ENCODE measurements at places on chromosomes 12 and 14.

DNA sequence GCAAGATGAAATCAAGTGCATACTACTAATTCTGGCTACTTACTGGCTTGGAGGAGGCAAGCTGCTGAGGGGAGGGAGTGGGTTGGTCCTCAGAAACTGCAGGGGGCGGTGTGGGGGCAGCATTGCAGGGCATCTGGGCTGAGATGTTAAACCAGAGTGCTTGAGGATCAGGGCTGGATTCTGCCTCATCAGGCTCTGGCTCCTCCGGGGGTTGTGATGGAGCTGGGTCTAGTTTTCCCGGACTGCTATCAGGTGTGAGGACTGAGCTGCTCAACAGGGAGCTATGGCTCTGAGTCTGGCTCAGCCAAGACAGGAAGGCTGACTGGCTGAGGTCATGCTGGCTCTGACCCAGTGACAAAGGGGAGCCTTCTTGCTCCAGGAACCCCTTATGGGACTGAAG, 28.6 kb downstream of the BAZ2A start:
- DNase-seq, result no peak

DNA sequence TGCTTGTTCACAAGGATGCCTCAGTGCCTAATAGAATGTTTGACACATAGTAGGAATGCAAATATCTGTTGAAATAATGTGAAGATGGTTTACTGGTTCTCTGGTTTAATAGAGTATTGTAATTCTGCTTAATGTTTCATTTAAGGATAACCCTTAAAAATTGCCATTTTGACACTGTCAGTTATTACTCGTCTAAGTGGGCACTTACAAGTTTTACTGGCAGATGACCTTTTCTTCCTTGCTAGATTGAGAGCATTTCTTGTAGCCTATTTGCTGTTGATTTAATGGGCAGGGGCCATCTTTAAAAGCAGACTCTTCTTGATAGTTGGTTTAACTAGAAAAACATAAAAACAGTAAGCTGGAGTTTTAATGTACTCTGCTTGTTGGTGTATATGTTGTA, 1.9 kb downstream of the TMEM263 start:
- no peak for DNase-seq

DNA sequence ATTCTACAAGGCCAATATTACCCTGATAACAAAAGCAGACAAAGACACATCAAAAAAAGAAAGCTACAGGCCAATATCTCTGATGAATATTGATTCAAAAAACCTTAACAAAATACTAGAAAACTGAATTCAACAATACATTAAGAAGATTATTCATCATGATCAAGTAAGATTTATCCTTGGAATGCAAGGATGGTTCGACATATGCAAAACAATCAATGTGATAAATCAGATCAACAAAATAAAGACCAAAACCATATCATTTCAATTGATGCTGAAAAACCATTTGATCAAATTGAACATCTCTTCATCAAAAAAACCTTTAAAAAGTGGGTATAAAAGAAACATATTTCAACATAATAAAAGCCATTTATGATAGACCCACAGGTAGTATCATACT, 117.3 kb downstream of the CPNE8 start:
- no peak for DNase-seq

DNA sequence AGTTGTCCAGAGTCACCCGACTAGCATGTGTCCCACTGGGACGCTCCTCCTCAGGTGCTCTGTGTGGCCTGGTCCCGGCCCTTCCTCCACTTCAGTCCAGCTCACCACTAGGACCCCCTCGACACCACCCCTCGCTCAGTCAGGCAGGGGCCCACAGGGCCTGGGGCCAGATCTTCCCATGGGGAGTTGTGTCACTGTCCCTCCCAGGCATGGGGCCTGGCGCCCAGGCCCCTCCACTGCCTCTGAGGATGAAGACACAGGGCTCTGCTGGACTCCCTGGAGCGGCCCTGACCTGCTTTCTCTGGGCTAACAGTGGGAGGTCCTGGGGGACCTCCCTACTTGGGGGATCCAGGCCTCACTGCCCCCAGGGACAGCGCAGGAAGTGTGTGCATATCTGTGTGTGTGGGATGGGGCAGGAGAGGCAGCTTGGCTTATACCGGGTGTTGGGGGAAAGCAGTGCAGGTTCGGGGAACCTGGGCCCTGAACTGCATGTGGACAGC, 43.8 kb downstream of the KRT80 start:
- no peak for DNase-seq

DNA sequence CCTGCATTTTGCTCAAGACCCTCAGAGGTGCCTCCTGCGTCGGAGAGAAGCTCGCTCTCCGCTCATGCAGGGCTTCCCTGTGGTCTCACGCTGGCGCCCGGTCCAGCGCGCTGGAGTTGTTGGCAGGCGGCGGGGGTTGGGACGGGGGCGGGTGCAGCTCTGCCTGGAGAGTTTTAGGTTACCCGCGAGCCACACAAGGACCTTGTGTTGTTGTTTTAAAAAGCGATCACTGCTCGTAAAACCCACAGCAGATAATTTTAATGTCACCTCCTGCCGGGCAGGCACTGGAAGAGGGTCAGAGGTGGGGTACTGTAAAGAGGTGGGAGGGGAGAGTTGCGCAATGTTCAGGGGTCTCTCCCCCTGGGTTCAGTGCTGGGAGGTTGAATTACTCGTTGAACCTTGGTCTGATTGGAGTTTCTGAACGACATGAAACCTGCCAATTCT, 850 bp downstream of the SMOC1 start:
- no peak for DNase-seq

DNA sequence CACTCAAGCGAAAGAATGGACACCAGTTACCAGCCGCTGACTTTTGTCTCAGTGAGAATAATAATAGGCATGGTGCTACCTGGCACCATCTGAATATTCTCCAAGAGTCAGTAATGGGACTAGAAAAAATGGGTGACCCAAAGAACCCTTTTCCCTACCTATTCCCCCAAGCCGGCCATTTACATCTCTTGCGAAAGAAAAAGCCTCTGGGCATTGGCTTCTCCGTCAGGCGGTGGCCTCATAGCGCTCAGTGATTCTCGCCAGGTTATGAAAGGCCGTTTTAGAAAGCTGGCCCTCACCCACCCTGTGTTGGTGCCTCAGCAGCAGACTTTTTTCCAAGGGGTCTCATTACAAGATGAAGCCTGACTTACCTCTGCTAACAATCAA, 523 bp upstream of the SLC6A15 start:
- peak; percentile 33 for DNase-seq

- DNase-seq, result peak; percentile 9
These were observed 205.7 kb downstream of the DIO2 start for GRCh38 chr14:80005561-80005960.

DNA sequence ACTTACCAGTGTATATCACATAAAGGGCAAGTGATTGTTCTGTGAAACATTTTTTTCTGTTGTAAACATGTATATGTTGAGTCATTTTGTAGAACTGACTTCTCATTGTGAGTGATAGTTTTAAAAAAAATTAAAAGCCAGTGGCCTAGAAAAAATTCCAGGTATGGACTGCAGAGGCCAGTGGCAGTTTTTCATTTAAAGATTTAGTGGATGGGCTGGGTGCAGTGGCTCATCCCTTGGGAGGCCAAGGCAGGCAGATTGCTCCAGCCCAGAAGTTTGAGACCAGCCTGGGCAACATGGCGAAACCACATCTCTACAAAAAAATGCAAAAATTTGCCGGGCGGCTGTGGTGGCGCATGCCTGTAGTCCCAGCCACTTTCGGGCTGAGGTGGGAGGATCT, 84.7 kb upstream of the MDM1 start:
- DNase-seq, result no peak

DNA sequence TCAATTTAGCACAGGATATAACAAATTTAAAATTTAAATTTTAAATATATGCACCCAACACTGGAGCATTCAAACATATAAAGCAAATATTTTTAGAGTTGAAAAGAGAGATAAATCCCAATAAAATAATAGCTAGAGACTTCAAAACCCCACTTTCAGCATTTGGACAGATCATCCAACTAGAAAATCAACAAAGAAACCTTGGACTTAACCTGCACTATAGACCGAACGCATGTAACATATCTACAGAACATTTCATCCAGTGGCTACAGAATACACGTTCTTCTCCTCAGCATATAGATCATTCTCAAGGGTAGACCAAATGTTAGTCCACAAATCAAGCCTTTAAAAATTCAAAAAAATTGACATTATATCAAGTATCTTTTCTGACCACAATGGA, 64.0 kb downstream of the SPTSSA start:
- DNase-seq, result no peak

- DNase-seq, result no peak
These were observed 90.1 kb downstream of the NCOR2 start for GRCh38 chr12:124477107-124477915.

GRCh38 chr12:27545665-27546064, 21.7 kb downstream of the PPFIBP1 start:
- no peak for DNase-seq

DNA sequence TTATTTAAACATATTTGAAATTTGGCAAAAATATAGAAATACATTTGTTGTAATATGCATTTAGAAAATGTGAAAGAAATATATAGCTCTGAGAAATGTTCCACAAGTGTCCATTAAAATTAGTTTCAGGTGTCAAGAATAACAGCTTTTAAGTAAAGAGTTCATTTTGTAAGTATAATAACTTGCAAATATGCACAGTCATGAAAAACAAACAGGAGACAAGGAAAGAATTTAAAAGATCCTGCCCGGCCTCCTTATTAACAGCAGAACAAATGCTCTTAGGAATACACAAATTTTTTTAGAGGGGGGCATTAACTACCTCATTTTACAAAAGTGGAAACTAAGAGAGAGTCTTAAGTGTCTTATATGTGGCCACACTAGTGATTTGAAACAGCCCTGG, 77.7 kb upstream of the DBX2 start:
- no peak for DNase-seq

DNA sequence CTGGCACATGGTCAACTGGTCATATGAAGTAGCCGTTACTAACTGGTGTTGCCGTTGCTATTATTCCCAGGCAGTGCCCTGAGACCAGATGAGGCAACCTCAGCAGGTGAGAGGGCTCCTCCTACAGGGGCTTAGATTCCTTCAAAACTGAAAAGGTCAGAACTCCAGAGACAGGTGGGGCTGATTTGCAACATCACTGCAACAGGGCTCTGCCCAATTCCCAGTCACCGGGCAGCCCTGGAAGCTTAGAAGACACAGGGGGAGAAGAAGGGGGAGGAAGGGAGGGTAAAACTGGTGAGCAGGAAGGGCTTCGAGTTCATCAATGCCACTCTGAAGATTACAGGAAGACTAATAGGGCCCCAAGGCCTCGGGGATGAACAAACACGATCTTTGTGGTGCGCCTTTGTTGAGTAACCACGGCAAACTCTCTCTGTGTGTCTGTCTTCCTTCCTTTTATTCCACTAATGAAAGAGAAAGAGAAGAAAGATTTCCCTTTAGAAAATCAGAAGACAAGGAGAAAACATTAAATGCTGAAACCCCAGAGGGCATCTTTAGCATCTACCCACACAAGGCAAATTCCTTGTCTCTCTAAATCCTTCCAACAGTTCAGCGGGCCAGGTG, 749.1 kb upstream of the TBX3 start:
- DNase-seq, result no peak

DNA sequence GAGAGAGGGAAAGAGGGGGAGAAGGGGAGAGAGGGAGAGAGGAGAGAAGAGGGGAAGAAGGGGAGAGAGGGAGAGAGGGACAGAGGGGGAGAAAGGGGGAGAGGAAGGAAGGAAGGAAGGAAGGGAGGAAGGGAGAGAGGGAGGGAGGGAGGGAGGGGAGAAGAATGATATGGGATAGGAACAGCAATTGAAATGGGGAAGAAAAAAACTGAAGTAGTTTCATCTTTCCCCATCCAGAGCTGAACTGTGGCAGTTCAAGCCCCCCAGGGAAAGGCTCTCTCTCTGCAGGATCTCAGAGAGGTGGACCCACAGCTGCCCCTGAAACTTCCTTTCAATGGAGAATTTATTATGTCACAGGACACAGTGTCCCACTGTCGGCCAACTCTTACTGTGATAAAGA, 136.9 kb downstream of the DPF3 start:
- no peak for DNase-seq

GRCh38 chr12:40499856-40500255, 192.4 kb upstream of the CNTN1 start:
- no peak for DNase-seq

GRCh38 chr14:73264885-73265720, 27.8 kb downstream of the PAPLN start:
- no peak for DNase-seq

DNA sequence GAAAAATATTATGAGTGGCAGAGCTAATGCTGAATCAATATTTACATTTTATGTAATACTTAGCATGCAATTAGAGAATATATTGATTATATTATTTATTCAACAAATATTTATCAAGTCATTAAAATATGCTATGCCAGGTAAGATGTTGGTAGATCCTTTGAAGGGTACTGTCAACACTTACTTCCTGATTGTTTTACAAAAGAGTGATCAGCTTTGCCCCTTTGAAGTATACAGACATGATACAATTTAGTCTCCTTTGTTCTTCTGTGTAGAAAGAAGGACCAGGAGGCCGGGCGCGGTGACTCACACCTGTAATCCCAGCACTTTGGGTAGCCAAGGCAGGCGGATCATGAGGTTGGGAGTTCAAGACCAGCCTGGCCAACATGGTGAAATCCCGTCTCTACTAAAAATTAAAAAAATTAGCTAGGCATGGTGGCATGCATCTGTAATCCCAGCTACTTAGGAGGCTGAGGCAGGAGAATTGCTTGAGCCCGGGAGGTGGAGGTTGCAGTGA, 73.9 kb upstream of the IFNG-AS1 start:
- DNase-seq, result no peak

- DNase-seq, result peak; percentile 39
These were observed at the start of gene PITPNM2 for GRCh38 chr12:123150744-123151456. PITPNM2 (minus strand) TSS chr12:123151090; CDS start chr12:123034590, 116,500 bp downstream.

DNA sequence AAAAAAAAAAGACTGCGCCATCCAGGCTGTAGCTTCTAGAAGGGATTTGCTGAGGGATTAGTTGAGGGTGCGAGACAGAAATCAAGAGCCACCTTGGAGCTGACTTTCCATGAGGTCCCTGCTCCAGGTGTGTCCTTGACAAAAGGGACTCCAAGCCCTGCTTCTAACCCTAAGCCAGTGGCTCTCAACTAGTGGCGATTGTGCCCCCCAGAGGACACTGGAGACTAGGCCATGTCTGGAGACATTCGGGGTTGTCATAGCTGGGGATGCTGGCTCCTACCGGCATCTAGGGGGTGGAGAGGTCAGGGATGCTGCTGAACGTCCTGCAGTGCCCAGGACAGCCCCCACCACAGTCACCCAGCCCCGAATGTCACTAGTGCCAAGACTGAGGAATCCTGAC, 40.6 kb downstream of the SPRING1 start:
- no peak for DNase-seq
